Colonic mucosa (tissue), 4 donors: ENCODE measurements at places on chromosomes 4 and X. TPM values are rescaled to one million over a fixed set of nuclear protein-coding genes. Genes with fewer than 3 reads are reported as not detected.

DNA sequence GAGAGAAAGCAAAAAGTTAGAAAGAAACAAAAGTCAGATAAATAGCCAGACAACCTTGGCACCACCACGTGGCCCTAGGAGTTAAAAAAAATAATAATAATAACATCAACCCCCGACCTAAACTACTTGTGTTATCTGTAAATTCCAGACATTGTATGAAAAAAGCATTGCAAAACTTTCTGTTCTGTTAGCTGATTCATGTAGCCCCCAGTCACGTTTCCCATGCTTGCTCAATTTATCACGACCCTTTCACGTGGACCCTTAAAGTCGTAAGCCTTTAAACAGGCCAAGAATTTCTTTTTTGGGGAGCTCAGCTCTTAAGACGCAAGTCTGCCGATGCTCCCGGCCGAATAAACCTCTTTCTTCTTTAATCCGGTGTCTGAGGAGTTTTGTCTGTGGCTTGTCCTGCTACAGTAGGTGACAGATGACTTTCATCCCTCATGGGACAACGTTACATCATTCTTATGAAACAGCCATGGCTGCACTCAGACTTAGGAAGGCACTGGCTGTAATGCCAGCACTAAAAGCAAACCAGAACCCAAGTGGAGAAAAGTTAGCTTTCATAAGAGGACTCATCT, 520 bp downstream of the ACOX3 start:
- peak overlapping the region; percentile 92 for H3K27ac ChIP-seq
- DNase-seq: no peak
- H3K4me3 ChIP-seq: peak overlapping the region; percentile 99
- no peaks in the 10 kb centered on the region for H3K36me3 ChIP-seq

DNA sequence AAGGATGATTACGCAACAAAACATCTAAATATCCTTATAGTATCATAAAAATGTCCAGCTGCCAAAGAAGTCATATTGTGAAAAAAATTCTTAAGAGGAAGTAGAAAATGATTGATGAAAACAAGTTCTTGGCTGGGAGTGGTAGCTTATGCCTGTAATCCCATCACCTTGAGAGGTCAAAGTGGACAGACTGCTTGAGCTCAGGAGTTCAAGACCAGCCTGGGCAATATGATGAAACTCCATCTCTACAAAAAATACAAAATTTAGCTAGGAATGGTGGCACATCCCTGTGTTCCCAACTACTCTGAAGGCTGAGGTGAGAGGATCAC, 577.6 kb downstream of the KLHL13 start:
- no peak for DNase-seq
- no peaks in the 10 kb centered on the region for H3K4me1 ChIP-seq
- H3K36me3 ChIP-seq: no peaks in the 10 kb centered on the region
- H3K4me3 ChIP-seq: no peak overlapping the region

Gene TMEM144
- total RNA-seq: 28.6 TPM

- DNase-seq: no peak
- H3K4me1 ChIP-seq: no peaks in the 10 kb centered on the region
- no peak overlapping the region for H3K27ac ChIP-seq
Measured at GRCh38 chrX:138775517-138775916, 64.0 kb upstream of the FGF13 start.

Gene CENPU
- 28.1 TPM for total RNA-seq

Gene SCRG1
- total RNA-seq: not detected

Gene TEX13C
- not detected for total RNA-seq

Gene MAB21L2
- 2.0 TPM for total RNA-seq

GRCh38 chr4:8317474-8317873, 47.9 kb downstream of the HTRA3 start:
- no peaks in the 10 kb centered on the region for H3K4me1 ChIP-seq
- no peak for DNase-seq
- no peaks in the 10 kb centered on the region for H3K36me3 ChIP-seq
- no peak overlapping the region for H3K4me3 ChIP-seq
